Hepatic stellate cell (primary cell): ENCODE measurements at places on chromosomes 3 and 15.

DNA sequence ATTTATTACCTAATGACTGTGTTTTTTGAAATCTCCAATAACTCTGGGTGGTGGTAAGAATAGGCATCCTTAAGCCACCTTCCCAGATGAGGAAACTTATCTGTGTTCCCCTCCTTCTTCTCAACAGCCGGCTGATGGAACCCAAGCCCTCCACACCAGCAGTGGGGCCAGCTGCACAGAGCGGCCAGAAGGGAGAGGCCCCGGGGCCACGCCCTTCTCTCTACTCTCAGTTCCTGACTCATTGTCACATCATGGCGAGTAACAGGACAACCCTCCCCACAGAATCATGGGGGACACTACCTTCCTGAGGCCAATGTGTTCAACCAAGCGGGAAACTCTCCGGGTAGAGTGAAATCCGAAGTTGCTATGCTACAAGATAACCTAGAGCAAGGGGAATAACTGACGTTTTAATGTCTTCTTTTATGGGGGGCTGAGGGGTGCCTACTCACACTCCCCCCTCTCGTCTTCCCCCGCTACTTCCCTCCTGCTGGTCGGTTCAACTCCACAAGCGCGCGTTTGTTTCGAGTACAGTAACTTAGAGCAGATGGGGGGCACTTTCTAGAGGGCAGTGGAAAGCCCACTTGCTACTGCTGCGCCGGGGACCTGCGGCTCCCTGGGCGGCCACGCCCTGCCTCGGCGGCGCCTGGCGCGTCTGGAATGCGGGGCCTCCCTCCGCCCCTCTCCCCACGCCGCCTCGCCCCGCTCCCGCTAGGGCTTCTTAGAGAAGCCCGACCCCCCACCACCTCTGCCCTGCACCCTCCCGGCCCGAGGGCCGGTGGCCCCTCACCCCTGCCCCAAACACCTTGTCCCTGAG lies 621 bp downstream of the ANXA2 start:
- DNase-seq, result peak; percentile 47

DNA sequence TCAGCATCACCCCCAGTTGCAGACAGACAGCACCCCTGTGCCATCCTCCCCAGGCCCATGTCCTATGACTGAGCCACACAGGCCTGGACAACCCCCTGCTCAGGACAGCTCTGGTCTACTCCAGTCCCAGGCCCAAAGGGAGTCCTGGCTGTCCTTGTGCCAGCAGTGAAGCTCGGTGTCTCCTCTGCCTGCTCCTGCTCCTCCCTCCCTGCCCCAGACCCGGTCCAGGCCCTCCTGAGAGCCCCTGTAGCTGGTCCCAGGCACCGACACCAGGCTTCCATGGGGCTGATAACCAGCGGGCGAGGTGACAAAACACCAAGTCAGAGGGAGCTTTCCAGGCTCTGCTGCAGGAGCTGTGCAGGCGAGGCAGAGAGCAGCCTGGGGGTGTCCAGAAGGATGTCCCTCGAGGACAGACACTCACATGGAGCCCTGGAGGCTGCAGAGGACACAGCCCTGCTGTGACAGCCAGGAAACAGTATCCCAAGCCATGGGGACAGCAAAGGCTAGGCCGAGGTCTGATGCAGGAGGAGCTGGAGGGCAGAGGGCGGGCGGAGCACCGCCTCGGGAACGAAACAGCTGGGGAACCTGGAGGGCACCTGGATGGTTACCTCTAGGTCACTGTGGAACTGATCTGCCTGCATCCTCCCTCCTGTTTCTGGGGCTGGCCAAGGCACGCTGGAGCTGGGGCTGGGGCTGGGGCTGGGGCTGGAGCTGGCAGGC lies 103.8 kb upstream of the PRR20G start:
- no peak for DNase-seq

- DNase-seq, result peak; percentile 29
These were observed 20.6 kb downstream of the MYH15 start for GRCh38 chr3:108489776-108490175.

DNA sequence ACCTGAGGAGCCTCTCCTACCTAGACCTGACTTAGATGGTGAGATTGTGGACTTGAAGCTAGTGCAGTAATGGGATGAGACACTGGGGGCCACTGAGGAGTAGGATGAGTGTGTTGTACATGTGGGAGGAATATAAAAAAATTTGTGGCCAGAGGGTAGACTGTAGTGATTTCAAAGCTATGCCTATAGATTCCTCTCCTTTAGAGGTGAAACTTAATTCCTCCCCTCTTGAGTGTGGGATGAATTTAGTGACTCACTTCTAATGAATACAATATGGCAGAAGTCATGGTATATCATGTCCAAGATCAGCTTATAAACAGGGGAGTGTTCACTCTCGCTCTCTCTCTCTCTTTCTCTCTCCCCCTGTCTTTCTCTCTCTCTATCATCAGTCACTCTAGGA lies 6.7 kb downstream of the ZNF860 start:
- DNase-seq, result no peak

GRCh38 chr15:42085236-42085605 lies 9.1 kb downstream of the PLA2G4D start:
- no peak for DNase-seq

DNA sequence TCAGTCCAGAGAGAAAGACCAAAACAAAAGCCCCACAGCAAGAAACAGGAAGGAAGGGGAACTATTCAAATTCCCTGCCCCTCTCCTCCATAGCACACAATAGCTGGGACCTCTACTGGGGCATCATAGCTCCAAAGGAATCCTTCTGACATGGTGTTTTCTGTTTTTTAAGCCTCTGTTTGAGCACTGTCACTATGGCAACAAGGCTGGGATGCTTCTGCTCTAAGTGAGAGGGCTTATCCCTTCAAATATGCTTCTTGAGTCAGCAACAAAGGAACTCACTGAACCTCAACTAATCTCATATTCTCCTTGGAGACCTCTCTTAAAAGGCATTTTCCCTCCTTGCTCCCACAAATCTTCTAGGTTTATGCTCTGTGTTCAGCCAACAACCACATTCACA lies 40.5 kb downstream of the MYLK start:
- DNase-seq, result peak; percentile 27

DNA sequence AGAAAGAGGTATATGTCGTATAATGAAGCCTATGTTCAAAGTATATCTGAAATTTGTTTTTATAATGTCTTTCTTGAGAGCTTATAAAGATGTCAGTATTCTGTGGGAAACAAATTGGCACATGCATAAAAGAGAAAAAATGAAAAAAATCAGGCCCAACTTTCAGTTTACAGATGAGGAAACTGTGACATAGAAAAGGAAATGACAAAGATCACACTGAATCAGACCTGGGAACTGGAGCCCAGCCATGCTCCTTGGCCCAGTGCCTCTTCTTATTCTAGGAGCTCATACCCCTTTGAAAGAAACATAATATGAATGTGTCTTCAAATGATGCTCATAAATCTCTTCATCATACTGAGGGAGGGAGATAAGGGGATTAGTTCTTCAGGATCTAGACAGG lies 48.4 kb downstream of the TMEM44 start:
- no peak for DNase-seq

GRCh38 chr3:1056744-1057143 lies 36.1 kb upstream of the CNTN6 start:
- no peak for DNase-seq

DNA sequence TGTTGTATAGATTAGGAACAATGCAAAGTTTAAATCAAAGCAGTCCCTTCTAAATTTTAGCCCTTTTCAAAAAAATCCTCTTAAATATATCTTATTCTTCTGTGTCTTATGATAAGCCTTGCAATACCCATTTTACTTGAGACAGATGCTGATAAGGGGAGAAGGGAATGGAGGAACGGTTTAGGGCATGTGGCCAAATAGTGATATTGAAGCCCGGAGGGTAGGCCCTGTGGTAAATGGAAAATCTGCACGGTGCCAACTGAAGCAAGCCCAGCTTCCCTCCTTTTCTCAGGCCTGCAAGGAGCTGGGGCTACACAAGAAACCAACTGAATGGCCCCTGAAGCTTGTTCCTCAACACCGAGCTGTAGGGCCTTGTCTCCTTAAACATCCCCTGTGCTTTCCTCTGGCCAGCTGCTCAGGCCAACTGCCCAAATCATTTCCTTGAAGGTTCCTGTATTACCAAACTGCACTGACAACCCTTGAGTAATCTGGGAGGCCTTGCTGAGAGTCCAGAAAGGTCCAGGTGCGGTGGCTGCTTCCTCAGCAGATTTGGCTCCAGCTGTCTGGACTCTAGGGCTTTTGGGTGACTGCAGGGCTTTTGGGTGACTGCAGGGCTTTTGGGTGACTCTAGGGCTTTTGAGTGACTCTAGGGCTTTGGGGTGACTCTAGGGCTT lies 67.2 kb downstream of the NCEH1 start:
- DNase-seq, result no peak

- DNase-seq, result no peak
These were observed 61.8 kb downstream of the CACNA2D2 start for GRCh38 chr3:50441424-50442217.

GRCh38 chr3:162992741-162993140 lies 1496.1 kb downstream of the OTOL1 start:
- DNase-seq, result no peak

DNA sequence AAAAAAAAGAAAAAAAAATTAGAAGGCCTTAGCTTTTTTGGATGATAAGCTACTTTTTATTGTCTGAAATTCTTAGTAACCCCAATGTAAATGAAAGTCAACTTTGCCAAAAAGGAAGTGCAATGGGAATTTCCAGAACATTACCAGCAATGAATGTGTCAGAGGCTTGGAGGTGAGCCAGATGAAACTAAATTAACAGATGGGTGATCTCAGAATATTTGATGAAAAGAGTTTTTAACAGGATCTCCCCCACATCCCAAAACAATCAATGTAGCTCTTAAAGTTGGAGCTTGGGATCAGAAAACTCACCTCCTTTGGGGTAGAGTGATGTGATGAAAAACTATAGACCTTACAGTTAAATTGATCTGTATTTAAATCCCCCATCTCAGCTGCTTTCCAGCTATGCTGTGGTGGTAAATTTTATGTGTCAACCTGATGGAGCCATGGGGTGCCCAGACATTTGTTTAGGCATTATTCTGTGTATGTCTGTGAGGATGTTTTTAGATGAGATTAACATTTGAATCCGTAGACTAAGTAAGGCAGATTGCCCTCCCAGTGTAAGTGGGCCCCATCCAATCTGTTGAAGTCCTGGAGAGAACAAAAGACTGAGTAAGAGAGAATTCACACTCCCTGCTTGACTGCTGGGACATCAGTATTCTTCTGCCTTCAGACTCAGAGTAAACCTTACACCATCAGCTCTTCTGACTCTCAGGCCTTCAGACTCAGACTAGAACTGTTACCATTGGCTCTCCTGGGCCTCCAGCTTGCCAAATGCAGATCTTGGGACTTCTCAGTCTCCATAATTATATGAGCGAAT lies 84.3 kb upstream of the TNFSF10 start:
- no peak for DNase-seq

DNA sequence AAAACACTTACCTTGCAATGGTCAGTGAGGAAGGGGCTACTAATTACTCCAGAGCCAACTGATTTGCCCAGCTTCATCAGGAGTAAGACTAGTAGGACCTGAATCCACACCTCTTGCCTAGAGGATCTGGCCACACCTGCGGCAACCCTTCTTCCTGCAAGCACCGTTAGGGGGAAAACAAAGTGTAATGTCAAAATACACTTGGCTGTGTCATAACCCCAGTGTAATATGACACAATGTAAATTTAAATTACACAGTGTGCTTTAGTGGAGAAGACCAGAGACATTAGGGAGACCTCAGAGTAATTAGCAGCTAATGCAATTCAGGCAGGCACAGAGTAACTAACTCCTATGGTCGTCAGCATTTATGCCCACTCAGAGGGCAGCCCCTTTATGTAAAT lies 308.5 kb upstream of the ARRDC4 start:
- no peak for DNase-seq

DNA sequence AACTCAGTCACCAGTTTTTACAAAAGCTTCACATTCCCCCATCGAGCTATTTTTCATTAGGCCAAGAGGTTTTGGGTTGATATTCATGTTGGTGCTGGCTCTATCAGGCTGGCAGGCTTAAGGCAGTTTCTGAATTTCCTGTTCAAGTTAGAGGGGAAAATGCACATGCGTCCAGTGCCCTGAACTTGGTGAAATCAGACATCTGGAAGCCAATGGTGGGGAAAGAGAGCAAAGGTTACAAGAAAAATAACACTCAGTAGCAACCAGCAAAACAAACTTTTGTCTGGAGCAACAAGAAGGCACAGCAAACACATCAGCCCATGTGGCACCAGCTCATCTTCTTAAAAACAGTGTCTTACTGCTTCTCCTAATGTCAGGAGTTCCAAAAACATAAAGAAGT lies 155.6 kb upstream of the TSC22D2 start:
- DNase-seq, result no peak

DNA sequence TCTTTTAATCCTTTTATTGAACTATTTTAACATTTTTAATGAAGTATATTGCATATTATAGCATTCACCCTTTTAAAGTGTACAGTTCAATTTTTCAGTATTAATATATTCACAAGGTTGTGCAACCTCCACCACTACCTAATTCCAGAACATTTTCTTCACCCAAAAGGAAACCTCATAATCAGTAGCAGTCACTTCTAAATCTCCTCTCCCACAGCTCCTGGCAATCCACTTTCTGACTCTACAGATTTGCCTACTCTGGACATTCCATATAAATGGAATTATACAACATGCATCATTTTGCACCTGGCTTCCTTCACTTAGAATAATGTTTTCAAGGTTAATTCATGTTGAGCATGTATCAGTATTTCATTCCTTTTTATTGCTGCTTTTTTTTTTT lies 55.0 kb upstream of the HRH1 start:
- DNase-seq, result no peak

GRCh38 chr15:65559941-65560340 lies 29.7 kb downstream of the HACD3 start:
- DNase-seq, result no peak

DNA sequence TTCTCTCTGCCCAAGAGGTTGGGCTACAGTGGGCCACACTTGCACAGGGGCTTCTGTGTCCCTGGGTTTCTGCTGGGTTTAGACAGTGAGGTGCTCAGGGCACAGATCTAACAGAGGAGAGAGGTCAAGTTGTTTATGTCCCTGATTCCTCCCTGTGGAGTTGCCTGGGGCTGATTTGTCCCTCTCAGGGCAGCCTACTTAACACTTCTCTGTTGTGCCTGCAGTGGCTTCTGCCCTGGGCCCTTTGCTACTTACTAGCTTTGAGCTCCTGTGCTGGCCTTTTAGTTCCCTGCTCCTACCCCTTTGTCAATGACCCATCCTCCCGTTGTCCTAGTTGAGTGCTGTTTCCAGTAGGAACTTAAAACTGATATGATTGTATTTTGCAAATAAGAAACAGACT lies 114.0 kb upstream of the RGMA start:
- no peak for DNase-seq

GRCh38 chr3:115517457-115518050 lies 105.8 kb upstream of the GAP43 start:
- DNase-seq, result no peak

- no peak for DNase-seq
These were observed 398.9 kb downstream of the LSAMP start for GRCh38 chr3:116046350-116046749.

GRCh38 chr3:46845397-46845859 lies 17.8 kb downstream of the MYL3 start:
- DNase-seq, result peak; percentile 50

DNA sequence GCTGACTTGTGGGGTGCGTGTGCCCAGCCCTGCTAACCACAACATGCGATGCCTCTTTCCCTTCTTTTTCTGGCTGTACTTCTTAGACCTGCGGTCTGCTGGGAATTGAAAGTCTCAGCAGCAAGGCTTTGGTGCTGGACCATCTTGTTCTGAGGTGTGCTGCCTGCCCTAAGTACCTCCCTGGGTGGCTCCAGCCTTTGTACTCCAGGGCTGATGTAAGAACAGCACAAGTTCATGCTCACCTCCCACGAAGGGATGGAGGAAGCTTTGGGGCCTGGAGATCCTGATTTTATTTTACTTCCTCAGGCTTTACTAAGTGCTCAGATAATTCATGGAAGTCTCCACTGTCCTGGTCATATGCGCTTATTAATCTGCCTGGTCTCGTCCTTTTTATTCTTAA lies 28.9 kb downstream of the FAM43A start:
- no peak for DNase-seq
